ENCODE measurements at places on chromosomes 11 and 22. TPM values are rescaled to one million over a fixed set of nuclear protein-coding genes. Genes with fewer than 3 reads are reported as not detected.
A peak's percentile ranks its signal among the peaks of the same experiment; 100 is the strongest.

DNA sequence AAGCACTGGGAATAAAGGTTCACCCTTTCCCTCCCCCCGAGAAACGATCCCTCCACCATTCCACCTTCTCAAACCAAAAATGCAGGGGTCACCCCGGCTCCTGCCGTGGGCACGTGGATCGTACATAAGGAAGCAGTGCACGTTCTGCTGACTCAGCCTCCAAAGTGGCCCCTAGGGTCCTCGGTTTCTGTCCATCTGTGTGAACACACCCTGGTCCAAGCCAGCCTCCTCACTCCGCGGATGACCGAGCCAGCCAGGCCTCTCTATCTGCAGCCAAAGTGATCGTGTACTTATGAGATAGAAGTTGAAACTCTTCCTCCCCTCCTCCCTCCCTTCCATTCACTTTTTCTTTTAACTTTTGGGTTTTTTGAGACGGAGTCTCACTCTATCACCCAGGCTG lies 16.2 kb downstream of the C11orf24 start:
- H3K4me1 ChIP-seq, result peaks cover 4% of the 10 kb centered on the region
- H3K4me3 ChIP-seq, result no peak overlapping the region
- no peaks in the 10 kb centered on the region for H3K27me3 ChIP-seq
- H3K27ac ChIP-seq, result no peak overlapping the region
- no peak for DNase-seq
- peaks cover 2% of the 10 kb centered on the region for H3K36me3 ChIP-seq

The KCNE3 gene
- 0.08 TPM for total RNA-seq

- no peak overlapping the region for H3K4me3 ChIP-seq
- H3K36me3 ChIP-seq, result no peaks in the 10 kb centered on the region
- H3K27ac ChIP-seq, result no peak overlapping the region
- DNase-seq, result no peak
- no peaks in the 10 kb centered on the region for H3K27me3 ChIP-seq
These were observed 22.5 kb upstream of the SEPTIN5 start for GRCh38 chr22:19691721-19692341.

DNA sequence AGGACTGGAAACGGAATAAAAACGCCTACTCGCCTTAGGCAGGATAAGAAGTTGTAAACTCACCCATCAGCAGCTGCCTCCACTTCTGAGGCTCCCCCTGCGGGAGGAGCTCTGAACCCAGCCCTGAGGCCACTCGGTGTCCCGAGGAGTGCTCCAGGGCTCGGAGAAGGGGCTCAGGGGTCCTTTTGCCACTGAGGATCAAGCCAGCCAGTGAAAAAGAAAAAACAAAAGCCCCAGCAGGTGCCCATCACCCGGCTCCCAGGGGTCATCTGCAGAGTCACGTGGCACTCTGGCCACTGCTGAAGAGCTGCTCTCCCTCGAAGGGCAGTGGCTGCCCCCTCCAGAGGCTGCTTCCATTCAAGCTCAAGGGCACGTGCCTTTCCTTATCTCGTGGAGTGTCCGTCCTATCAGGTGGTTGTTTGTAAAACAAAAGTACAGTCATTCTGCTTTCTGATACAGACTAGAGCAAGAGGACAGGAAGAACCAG lies 29.0 kb downstream of the NUP50 start:
- H3K4me1 ChIP-seq, result no peaks in the 10 kb centered on the region
- no peaks in the 10 kb centered on the region for H3K27me3 ChIP-seq
- no peak overlapping the region for H3K27ac ChIP-seq
- peaks cover 25% of the 10 kb centered on the region for H3K36me3 ChIP-seq
- DNase-seq, result no peak

- no peak for DNase-seq
- no peaks in the 10 kb centered on the region for H3K4me1 ChIP-seq
- H3K27ac ChIP-seq, result no peak overlapping the region
- no peaks in the 10 kb centered on the region for H3K27me3 ChIP-seq
- no peak overlapping the region for H3K4me3 ChIP-seq
- H3K36me3 ChIP-seq, result peaks cover 13% of the 10 kb centered on the region
These were observed 7.4 kb downstream of the FADD start for GRCh38 chr11:70210530-70210929.

GRCh38 chr11:89493431-89493830 lies 2.3 kb upstream of the NOX4 start:
- H3K4me1 ChIP-seq, result no peaks in the 10 kb centered on the region
- H3K27ac ChIP-seq, result no peak overlapping the region
- H3K4me3 ChIP-seq, result no peak overlapping the region
- H3K36me3 ChIP-seq, result no peaks in the 10 kb centered on the region
- DNase-seq, result no peak
- no peaks in the 10 kb centered on the region for H3K27me3 ChIP-seq

DNA sequence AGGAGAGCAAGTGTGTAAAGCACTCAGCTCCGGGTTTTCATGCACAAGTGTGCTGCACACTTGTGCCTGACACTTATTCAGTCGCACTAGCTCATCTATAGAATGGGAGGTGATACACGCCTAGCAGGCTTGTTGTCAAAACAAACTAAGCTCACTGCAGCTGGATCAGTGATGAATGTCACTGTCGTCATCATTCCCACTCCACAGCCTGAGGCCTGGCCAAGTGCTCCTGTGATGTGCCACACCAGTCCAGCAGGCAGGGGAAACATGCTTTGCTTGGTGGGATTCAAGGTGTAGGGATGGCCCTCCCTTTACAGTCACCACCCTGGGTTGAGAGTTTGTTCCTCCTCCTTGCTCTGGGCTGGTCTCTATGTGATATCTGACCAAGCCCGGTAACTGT lies 6.8 kb downstream of the MPST start:
- no peaks in the 10 kb centered on the region for H3K27me3 ChIP-seq
- H3K4me3 ChIP-seq, result no peak overlapping the region
- no peak for DNase-seq
- no peaks in the 10 kb centered on the region for H3K36me3 ChIP-seq

The BATF2 gene
- 0.98 TPM for total RNA-seq

The CDC42BPG gene
- 0.36 TPM for total RNA-seq

DNA sequence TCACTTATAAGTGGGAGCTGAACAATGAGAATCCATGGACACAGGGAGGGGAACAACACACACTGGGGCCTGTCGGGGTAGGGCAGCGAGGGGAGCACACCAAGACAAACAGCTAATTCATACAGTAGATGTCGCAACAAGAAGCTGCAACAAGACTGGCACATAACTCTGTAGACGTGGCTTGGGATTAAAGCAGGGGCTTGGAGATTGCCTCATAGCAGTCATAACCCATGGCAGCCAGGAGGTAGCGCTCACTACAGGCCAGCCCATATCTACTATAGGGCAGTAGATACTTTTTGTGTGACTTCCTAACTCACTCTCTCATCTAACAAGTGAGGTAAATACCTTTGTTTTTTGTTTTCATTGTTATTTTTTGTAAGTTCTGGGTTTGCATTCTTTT lies 1.7 kb upstream of the OR9G4 start:
- no peak overlapping the region for H3K4me3 ChIP-seq
- H3K27ac ChIP-seq, result no peak overlapping the region
- H3K4me1 ChIP-seq, result no peaks in the 10 kb centered on the region
- DNase-seq, result no peak
- no peaks in the 10 kb centered on the region for H3K27me3 ChIP-seq

DNA sequence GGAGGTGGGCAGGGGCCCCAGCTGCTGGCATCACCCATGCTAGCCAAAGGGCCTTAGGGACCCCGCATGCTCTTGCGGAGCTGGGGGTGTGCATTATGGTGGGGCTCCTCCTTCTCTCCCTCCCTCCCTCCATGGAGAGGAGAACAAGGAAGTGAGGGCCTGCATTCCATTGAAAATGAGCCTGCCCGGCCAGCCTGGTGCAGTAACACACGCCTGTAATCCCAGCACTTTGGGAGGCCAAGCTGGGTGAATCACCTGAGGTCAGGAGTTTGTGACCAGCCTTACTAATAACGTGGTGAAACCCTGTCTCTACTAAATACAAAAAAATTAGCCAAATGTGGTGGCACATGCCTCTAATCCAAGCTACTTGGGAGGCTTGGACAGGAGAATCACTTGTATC lies 22.4 kb downstream of the SNAP29 start:
- no peaks in the 10 kb centered on the region for H3K4me1 ChIP-seq
- H3K36me3 ChIP-seq, result peaks cover 3% of the 10 kb centered on the region
- no peak overlapping the region for H3K4me3 ChIP-seq
- no peak overlapping the region for H3K27ac ChIP-seq
- H3K27me3 ChIP-seq, result no peaks in the 10 kb centered on the region

The ST14 gene
- 1.6 TPM for total RNA-seq

The KRTAP5-8 gene
- not detected for total RNA-seq

- no peaks in the 10 kb centered on the region for H3K27me3 ChIP-seq
- H3K36me3 ChIP-seq, result no peaks in the 10 kb centered on the region
- no peak overlapping the region for H3K27ac ChIP-seq
- H3K4me3 ChIP-seq, result no peak overlapping the region
- no peak for DNase-seq
These were observed 1129.3 kb upstream of the RAG2 start for GRCh38 chr11:37727371-37727770.

GRCh38 chr11:6646576-6646917 lies 9.1 kb downstream of the DCHS1 start:
- H3K36me3 ChIP-seq, result no peaks in the 10 kb centered on the region
- DNase-seq, result no peak
- peak overlapping the region; percentile 68 for H3K27ac ChIP-seq
- H3K4me3 ChIP-seq, result no peak overlapping the region

DNA sequence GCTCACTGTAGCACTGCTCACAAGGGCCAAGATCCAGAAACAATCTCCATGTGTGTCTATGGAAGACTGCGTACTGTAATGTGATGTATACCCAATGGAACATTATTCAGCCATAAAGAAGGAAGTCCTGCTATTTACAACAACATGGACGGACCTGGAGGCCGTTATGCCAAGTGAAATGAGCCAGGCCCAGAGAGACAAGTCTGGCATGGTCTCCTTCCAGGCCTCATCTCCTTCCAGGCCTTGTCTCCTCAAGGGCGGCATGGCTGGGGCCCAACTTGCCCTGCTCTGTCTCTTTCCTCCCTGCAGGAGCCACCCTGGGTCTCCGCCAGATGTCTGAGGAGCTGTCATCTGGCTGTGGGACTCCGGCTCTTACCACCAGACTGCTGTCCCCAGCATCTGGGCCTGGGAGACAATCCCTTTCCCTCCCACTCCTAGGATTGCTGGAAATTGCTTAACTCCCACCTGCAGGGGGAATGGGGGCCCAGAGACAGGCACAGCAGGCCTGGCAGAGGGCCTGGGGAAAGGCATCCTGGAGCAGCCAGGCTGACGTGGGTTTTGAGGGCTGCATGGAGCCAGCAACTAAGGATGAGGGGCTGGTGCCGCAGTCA lies 1326.6 kb downstream of the TBC1D22A start:
- no peak for DNase-seq
- no peaks in the 10 kb centered on the region for H3K36me3 ChIP-seq
- no peak overlapping the region for H3K4me3 ChIP-seq
- no peak overlapping the region for H3K27ac ChIP-seq
- H3K27me3 ChIP-seq, result no peaks in the 10 kb centered on the region

The SNX19 gene
- 34.1 TPM for total RNA-seq

GRCh38 chr11:11435635-11436034 lies 82.6 kb upstream of the CSNK2A3 start:
- no peak overlapping the region for H3K4me3 ChIP-seq
- no peak for DNase-seq
- no peaks in the 10 kb centered on the region for H3K27me3 ChIP-seq
- no peaks in the 10 kb centered on the region for H3K4me1 ChIP-seq

The A4GALT gene
- 2.6 TPM for total RNA-seq

The EIF4ENIF1 gene
- 36.5 TPM for total RNA-seq

GRCh38 chr11:85347291-85347690 lies 279.9 kb downstream of the DLG2 start:
- no peaks in the 10 kb centered on the region for H3K36me3 ChIP-seq
- no peaks in the 10 kb centered on the region for H3K4me1 ChIP-seq
- no peak overlapping the region for H3K27ac ChIP-seq

The ACR gene
- not detected for total RNA-seq

DNA sequence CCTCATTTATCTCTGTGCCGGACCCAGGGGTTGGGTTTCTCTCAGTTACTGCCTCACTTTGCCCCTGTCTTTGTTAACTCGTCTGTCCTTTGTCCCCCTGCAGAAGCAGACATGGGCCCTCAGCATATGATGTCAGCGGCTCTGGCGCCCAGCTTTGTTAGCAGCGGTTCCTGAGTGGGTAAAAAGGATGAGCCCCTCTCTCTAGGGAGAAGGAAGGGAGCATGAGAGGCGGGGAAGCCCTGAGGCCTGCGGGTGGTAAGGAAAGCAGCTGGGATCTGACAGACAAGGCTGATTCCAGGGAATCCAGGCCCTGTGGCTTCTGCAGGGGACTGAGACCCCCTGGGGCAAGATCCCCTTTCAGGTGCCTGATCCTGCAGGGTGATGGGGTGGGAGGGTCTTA lies 51.7 kb downstream of the MCM5 start:
- H3K27ac ChIP-seq, result no peak overlapping the region
- H3K4me3 ChIP-seq, result no peak overlapping the region
- no peaks in the 10 kb centered on the region for H3K27me3 ChIP-seq
- DNase-seq, result no peak

- H3K36me3 ChIP-seq, result no peaks in the 10 kb centered on the region
- no peak overlapping the region for H3K4me3 ChIP-seq
- H3K27me3 ChIP-seq, result no peaks in the 10 kb centered on the region
- DNase-seq, result no peak
- H3K27ac ChIP-seq, result no peak overlapping the region
These were observed 34.3 kb downstream of the MYEOV start for GRCh38 chr11:69328231-69328630.

- H3K4me3 ChIP-seq, result no peak overlapping the region
- H3K27me3 ChIP-seq, result no peaks in the 10 kb centered on the region
- H3K4me1 ChIP-seq, result no peaks in the 10 kb centered on the region
- no peak for DNase-seq
- no peaks in the 10 kb centered on the region for H3K36me3 ChIP-seq
- no peak overlapping the region for H3K27ac ChIP-seq
These were observed 38.6 kb upstream of the NOX4 start for GRCh38 chr11:89529626-89530380.

DNA sequence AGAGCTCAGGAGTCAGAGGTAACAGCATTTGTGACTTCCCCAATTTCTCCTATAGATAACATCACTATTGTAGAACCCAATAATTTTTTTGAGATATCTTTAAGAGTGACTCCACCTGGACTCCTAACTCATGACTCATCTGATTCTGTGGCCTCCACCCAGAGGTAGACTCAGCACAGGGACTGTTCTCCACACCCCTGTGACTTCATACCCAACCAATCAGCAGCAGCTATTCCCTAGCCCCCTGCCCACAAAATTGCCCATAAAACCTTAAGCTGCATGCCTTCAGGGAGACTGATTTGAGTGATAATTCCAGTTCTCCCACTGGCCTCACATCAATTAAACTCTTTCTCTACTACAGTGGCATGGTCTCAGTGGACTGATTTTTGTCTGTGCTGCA lies 475.4 kb upstream of the FAT3 start:
- DNase-seq, result no peak
- no peak overlapping the region for H3K4me3 ChIP-seq
- H3K27ac ChIP-seq, result no peak overlapping the region
- no peaks in the 10 kb centered on the region for H3K27me3 ChIP-seq
- H3K36me3 ChIP-seq, result no peaks in the 10 kb centered on the region

DNA sequence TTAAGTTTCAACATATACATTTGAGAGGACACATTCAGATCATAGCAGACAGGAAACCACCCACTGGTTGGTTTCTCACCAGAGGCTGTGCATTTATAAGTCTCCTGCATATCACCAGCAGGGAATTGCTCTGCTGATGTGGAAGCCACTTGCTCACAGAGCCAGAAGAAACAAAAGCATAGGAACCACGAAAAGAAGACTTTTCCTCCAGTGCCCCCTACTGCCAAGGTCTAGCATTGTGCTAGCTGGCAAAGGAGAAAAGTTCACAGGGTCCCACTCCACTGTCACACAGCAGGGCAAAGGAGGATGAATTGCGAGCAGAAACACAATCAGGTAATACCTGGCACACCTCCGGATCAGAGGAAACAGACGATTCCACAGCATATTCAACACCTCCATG lies 28.9 kb upstream of the ISX start:
- no peak overlapping the region for H3K27ac ChIP-seq
- H3K4me1 ChIP-seq, result no peaks in the 10 kb centered on the region
- H3K4me3 ChIP-seq, result no peak overlapping the region
- DNase-seq, result no peak
- H3K27me3 ChIP-seq, result no peaks in the 10 kb centered on the region

Data from GM12878 (cell line).